NCI-H460 (cell line): ENCODE measurements at places on chromosomes 1 and 21.

- DNase-seq, result no peak
Measured at GRCh38 chr1:14567903-14568302, 30.6 kb upstream of the KAZN start.

- no peak for DNase-seq
Measured at GRCh38 chr1:151282883-151283725, 1.0 kb downstream of the ZNF687 start.

DNA sequence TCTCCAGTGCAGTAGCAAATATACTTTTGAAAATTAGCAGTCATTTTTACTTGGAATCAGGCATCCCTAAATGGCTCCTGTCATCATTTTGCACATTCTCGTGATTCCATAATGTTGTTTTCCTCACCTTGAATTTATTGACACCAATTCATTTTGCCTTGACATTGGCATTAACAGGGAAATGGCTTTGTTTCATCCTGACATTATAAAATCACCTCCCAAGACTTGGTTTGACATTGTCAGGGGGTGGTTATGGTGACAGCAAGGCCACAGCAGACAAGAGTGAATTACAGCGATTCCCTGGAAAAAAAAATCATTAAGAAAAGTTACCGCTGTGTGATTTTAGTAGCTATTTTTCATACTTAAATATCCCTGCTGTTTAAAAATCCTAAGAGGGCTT, 327.0 kb downstream of the NTNG1 start:
- DNase-seq, result no peak

- no peak for DNase-seq
Measured at GRCh38 chr1:93770640-93771039, 89.0 kb upstream of the BCAR3 start.

DNA sequence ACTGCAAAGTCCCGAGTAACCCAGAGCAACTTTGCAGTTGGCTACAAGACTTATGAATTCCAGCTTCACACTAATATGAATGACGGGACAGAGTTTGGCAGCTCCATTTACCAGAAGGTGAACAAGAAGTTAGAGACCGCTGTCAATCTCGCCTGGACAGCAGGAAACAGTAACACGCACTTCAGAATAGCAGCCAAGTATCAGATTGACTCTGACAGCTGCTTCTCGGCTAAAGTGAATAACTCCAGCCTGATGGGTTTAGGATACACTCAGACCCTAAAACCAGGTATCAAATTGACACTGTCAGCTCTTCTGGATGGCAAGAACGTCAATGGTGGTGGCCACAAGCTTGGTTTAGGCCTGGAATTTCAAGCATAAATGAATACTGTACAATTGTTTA, 66.8 kb downstream of the ACBD6 start:
- DNase-seq, result no peak

- DNase-seq, result no peak
Measured at GRCh38 chr1:53129891-53130597, 12.4 kb downstream of the SLC1A7 start.

GRCh38 chr1:56094168-56094567, 485.2 kb downstream of the PLPP3 start:
- DNase-seq, result no peak

- DNase-seq, result no peak
Measured at GRCh38 chr1:71785000-71785399, 497.3 kb downstream of the NEGR1 start.

- no peak for DNase-seq
Measured at GRCh38 chr21:43921571-43921978, 56.6 kb downstream of the AGPAT3 start.

DNA sequence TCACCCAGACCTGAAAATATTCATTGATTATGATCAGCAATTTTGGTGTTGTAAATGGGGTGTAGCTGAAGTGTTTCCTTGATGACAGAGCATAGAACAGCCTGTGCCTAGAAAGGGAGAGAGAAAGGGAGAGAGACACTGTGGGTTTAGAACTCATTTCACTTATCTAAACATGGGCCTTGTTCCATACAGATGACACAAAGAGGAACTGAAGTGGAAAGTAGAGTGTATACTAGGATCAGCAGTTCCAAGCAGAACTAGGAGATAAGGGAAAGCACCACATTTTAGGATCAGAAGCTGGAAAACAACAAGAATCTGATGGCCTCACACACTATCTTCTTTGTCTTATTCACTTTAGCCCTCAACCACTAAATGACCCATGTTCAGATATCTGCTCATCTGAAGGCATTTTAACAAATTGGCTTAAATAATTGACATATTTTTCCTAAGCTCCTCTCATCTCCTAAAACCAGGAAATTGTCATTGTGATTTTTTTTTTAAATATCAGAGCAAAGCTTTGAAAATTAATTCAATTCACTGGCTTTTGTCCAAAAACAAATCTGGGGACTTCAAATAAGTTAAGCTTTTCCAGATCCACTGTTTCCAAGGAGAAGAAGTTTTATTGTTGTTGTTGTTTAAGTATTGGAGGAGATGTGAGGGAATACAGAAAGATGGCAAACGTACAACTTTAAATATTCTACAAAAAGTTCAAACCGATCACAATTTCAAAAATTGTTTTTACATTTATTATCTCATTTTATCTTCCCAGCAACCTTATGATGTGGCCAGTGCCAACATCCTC, 103.8 kb downstream of the LYPLAL1 start:
- no peak for DNase-seq

- no peak for DNase-seq
Measured at GRCh38 chr1:161986328-161986727, 37.3 kb downstream of the OLFML2B start.

DNA sequence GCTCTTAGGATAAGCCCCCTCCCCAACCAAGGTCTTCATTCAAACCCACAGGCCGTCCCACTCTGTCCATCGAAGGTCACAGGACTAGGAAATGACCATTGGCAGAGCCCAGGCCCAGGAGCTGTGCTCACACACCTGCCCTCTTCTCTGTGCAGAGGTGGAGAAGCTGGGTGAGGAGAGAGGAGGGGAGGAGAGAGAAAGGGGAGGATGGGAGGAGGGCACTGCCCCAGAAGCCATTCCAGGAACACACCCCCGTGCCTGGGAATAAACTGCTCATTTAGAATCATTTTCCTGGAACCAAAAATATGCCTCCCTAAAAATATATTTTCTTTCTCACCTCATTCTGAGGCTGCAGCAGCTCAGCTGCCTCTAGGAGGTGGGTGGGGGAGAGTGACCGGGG, 6.4 kb upstream of the SDC3 start:
- no peak for DNase-seq

- DNase-seq, result no peak
Measured at GRCh38 chr21:42627527-42628289, 25.7 kb upstream of the PDE9A start.

DNA sequence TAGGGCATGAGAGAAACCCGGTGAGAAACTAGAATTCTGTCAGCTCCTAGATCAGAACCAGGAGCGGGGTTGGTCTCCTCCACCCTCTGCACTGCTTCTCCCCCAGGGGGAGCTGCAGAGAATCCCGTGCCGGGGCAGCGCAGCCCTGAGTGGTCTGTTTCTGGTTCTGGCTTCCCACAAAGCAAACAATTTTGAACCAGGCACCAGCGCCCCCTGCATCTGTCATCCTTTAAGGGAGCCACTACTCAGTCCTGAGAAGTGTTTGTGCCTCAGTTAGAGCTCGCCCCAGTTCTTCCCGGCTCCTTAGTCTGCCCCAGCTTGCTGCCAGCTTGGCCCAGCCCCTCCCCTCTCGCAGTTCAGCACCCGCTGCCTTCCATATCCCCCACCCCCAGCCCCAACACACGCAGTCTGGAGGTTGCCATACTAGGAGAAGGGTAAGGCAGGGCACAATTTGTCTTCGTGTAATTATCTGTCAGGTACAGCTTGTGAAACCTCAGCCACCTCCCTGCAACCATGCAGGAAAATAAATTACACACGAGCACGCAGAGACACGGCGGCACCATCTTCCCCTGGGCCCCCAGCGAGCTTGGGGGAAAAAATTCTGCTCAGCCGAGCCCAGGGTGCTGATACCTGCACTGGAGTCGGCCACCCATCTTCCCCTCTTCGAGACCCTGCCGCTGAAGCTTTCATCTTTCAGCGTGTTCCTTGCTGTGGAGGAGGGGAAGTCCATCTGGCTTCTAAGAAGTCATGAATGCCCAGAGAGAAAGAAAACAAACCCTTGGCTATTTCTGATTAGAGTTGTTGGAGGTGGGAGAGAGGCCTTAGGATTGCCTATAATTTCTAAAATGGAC, 62.6 kb upstream of the CD1D start:
- peak; percentile 46 for DNase-seq

DNA sequence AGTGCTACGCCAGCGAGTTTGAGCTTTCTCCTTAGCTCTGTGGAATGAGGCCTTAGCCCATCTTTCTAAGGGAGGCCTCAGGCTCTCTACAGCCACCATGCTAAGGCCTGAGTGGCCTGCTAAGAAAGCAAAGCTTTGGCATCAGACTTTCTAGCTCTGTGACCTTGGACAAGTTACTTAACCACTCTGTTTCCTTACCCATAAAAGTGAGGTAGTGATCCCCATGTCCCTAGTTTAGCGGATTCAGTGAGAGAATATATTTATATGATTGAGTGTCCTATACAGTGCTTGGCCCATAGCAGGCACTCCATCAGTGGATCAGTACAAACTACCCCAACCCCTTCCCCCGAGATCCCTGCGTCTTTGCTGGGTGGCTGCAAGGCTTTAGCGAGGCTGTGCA, 4.0 kb downstream of the POGK start:
- no peak for DNase-seq

DNA sequence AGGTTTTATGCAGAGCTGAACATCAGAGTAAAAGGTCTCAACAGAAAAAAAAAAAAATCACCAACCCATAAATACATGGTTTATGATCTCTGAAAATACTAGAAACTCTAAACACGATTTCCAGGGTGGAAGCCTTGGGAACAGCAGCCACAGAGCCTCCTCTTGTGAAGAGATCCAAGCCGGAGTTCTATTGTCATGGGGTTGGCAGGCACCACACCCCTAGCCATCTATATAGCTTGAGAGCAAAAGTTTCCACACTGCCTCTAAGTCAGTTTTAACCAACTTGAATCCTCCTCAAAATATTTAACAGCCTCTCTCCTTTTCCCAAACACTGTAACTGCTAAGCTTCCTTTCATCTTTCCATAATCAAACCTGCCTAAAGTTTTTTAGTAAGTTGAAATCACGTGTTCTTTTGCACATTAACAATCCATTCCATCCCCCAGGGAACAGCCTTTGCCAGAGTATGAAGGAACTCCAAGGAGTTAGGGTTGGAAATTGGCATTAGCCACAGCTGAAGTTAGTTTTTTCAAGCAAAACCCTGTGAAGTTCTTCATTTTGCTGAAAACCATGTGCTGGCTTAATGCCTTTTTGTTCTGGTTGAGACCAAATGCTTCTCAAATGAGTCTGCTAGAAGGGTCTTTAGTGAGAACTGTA, 13.8 kb upstream of the SEC16B start:
- DNase-seq, result no peak

DNA sequence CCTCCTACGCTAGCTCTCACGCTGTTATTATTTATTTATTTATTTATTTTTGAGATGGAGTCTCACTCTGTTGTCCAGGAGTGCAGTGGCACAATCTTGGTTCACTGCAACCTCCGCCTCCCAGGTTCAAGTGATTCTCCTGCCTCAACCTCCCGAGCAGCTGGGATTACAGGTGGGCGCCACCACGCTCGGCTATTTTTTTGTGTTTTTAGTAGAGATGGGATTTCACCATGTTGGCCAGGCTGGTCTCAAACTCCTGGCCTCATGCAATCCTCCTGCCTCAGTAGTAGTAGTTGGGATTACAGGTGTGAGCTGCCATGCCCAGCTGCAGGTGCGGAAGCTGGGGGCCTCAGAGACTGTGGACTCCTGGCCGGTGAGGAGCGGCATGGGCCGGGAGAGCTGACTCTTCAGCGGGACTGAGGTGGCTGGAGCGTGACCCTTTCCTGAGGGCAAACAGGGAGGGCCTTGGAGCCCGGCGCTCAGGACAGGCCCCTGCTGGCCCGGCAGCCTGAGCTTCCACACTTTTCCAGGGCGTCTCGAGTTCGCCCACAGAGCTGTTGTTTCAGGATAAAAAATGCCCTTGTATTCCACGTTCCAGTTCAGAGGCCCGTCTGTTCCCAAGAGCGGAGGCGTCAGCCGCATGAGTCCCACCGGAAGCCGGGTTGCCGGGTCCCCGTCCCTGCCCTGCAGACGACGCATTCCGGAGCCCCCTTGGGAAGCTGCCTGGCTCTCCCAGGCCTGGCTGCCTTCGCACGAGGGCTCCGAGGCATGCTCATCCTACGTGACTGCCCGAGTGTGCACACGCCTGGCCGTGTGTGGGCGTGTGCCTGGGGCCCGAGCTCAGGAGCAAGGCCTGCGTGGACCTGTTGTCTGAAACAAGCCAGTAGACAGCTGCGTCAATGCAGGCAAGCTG, 126.2 kb downstream of the SIK1 start:
- no peak for DNase-seq

DNA sequence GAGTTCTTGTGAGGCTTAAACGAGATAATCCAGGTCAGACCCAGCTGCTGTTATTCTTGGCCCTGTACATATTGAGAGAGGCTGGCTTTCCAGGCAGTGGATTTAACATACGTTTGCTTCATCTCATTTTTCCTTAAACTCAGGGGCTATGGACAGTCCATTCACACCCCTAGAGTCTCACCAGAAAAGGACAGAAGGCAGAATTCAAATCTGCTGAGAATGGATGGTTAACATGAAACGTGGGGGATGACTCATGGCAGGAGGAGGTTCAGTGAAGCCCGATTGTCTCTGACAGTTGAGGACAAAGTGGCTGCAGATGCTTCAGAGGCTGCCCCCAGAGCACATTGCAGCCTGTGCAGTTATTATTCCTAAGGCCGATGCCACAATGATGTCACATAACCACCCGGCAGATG, 39.5 kb downstream of the TGFB2 start:
- DNase-seq, result peak; percentile 88

GRCh38 chr1:24898152-24898908, 31.7 kb downstream of the RUNX3 start:
- DNase-seq, result peak; percentile 26

DNA sequence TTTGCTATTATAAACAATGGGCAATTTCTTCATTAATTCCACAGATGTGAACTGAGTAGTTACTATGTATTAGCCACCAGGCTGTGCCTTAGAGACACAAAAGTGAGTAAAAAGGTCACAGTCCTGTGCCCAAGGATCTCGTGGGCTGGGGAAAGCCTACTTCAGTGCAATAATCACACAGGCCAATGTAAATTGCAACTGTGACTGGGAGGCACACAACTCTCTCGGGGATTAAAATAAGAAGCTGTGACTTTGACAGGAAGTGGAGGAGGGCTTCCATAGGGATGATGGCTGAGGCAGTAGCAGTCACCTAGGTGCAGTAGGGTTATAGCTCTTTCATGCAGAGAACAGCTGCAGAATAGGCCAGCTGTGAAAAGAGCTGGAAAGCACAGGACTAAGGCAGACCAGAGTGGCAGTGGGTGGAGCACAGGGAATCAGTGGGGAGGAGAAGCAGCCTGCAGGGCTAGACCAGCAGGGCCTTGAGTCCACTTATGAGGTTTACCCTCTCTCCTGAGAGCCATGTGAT, 121.9 kb downstream of the MAB21L3 start:
- no peak for DNase-seq

GRCh38 chr1:168230709-168231108, 4.9 kb downstream of the SFT2D2 start:
- no peak for DNase-seq
